ENCODE measurements at places on chromosomes 2 and 18.

DNA sequence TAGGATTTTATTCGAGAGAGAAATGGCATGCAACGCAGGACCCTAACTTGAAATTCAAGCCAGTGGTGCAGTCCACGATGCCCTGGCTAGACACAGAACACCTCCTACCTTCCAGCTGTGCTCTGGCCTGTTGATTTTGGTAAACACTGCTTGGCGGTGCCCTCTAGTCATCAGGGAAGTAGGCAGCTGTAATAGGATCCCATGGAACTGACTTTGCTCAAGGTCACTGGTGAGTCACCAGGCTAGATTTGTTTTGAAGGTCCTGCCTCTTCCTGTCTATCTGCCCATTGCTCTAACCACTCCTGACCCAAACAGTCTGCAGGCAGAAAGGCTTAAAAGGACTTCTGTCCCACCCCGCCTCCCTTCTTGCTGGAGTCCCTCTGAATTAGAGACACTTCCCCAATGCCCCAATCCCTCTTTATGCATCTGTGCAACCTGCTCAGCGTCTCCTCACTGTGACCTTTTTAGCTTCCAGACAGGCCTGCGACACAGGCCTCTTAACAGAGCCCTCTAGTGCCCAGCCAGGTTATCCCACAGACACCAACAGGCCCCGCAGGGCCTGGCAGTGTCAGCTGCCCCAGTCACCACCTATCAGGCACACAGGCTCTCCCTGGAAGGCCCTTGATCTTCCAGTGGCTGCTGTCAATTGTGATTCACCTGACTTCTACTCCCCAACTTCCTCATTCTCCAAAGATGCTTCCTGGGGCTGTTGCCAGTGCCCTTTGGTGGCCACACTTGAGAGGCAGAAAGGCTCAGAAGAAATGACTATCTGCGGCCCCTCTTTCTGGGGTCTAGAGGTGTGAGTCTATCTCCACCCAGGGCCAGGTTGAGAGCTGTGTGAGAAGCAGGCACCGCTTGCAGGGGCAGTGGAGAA is 5.2 kb downstream of the TMEM127 start:
- DNase-seq, result peak; percentile 78

DNA sequence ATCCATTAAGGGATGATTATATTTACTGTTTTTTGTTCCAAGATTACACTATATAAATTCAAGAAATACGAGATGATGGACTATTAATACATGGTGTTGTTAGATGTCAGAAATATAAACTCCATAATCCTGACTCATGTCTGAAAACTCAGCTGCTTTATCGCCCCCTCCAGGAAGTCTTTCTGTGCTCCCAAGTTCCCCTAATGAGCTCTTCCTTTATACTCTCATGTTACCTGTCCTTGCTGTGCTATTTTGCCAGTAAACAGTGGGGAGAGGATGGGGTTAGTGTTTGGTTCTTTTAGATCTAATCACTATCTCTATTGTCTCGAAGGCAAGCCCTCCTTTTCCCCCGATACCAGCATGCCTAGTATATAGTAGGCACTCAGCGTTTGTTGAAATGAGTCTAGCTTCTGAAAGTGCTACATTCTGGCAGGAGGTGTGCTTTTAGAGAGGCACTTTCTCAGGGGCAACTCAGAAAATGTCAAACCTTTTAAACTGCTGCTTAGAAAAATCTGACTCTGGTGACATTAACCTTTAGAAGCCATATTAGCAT is 21.4 kb upstream of the BARD1 start:
- peak; percentile 59 for DNase-seq

DNA sequence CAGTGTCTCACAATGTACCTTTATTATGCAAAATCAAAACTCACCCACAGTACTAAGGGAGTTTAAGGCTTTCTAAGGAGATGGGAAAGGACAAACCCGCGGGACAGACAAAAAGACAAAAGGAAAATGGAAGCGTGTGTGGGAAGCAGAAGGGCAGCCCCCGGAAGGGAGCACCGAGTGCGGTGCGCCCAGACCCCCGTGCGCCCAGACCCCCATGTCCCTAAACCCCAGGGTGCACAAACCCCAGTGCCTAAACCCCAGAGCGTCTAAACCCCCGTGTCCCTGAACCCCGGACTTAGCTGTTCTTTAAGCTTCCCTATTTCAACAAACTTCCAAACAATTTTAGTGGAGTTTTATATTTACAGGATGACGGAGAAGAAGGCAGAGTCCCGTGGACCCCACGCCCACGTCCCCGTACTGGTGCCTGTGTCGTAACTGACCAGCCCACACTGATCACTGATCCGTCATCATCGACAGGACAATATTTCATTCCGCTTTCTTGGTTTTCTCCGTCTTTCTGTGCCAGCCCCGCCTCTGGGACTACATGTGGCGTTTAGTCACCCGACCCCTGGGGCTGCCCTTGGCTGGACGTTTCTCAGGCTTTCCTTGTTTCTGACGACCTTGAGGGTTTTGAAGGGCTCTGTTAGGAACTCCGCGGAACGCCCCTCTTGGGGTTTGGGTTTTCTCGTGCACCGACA is 76.9 kb downstream of the RTP5 start:
- DNase-seq, result no peak

DNA sequence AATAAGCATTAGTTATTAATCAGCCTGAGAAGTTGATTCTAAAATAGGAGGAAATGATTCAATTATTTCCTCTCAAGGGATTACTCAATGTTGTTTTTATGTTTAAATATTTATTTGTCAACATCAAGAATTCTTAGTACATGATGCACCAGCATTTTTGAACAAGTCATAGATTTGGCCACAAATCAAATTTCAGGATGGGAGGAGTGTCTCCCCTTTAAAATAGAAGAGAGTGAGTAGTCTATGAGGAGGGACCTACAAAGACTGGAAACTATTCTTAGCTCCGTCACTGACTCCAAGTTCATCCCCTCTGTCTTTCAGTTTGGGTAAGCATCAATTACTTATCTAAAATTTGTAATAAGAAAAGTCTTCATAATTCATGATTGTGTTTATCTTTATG is 18.6 kb upstream of the IL18R1 start:
- peak; percentile 8 for DNase-seq

DNA sequence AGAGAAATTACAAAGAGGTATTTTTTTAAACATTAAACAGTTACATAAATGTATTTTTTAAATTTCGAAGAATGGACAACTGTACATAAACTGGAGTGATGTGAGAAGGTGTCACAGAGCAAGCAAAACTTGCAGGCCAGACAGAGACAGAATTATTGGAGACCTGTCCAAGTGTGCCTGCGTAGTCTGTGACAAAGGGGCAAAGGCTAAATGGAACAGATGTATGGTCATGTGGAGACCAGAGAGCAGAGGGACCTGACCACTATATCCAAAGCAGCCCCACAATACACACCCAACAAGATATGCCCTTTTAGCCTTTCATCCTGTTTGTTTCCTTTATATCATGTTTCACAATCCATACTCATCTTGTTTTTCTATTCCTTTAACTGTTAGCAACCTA is 225.3 kb upstream of the VWC2L start:
- no peak for DNase-seq

DNA sequence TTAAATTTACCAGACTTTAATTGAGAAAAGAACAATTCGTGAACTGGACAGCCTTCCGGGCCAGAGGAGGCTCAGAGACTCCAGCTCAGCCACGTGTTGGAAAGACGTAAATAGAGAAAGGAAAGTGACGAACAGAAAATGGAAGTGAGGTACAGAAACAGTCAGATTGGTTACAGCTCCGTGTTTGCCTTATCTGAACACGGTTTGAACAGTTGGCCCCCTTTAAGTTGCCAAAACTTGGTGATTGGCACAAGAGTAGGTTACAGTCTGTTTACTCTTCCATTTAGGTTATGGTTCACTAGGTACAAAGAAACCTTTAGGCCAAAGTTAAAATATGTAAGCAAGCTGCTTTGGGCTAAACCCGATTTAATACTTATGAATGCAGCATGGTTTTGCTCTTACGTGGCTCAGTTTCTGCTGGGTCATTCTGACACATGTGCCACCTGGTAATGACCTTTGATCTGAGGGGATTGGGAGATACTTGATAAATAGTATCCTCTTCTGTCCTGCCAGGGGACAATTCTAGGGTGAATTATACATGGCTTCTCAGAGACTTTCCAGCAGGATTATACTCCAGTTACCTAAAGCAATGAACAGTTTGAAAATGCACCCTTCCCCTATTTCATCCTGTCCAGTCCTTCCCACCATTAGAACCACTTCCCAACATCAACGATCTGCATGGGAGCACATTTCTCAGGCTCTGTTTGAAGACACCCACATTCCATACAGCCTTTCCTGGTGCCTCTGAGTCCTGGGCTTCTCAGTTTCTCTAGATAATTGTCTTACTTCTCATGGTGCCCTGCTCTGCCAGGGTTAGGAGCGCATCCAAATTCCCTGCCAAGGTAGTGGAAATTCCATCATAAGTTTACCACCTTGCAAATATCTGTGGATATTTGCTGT is 65.1 kb upstream of the TGIF1 start:
- DNase-seq, result no peak

DNA sequence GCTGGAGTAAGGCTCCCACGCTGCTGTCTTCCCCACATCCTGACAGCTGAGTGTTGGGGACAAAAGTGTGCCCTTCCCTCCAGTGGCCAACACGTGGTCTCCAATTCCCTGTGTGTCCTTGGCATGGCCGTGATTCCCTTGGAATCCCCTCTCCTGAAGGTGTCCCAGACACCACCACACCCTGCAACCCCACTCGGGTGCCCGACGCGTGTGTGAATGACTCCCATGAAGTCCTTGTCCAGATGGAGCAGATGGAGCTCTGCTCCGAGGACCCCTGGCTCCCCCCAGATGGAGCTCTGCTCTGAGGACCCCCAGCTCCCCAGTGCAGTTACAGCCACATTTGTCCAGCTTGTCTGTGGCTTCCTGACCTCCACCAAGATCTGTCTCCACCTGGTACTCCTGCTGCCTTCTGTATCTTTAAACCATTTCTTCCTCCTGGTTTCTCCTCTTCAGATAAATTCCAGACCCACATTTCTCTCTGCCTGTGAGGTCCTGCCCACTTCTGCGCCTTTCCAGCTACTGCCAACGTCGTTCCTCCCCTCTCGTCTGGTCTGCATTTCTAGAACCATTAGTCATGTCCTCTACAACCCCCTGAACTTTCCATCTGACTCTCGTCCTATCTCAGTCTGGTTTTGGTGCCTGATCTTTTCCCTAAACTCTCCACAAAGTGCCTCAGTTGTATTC is 86.8 kb upstream of the PXDN start:
- no peak for DNase-seq

DNA sequence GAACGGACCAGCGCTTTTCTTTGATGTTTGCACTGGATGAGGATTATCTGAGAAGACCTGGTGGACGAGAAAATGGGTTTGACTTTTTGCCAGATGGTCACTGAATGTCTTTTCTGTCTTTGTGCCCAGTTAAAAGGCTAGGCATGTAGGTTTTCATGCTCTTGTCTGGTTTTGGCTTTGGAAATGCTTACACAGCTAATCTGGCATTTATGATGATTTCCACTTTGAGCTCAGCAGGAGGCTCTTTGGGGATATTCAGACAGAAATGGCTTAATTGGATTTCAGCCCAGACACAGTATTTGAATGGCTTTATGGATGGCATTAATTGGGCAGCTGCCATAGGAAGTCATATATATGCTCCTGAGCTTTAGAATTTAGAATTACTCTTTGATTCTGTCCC is 59.6 kb downstream of the NCK2 start:
- DNase-seq, result no peak

DNA sequence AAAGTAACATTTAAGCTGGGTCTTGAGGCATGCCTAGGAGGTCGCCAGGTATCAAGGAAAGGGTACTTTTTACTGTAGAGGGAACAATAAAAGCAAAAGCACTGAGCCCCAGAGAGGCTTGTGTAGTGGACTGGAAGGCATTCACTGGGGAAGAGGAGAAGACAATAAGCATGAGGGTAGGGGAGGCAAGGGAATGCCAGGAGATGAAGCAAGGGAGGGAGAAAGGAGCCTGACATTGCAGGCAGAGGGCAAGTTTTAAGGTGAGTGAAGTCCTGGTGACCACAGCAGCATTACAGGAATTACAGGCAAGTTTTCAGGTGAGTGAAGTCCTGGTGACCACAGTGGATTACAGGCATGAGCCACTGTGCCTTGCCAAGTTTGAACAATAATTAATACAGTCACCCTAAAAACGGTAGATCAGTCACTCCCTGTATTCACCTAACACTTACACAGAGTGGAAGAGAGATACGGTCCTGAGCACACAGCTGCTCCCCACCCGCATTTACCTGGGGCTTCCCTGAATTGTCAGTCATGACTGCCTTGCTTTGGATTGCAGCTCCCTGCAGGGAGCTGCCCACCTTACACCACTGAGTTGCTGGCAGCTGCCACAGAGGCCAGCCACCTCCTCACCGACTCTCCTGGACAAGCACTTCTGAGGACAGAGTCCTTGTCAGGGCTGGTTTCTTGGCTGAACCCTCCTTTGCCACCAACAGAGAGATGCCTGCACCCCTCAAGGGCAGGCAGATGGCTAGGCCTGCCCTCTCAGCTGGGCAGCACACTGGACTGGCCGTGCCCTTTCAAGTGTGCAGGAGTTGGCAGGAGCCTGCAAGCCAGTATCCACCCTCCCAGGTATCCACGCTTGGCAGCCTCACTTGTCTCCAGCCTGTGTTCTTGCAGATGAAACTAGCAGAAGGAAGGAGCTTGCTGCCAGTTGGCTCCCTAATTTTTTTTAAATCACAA is 153.2 kb upstream of the MSH6 start:
- DNase-seq, result no peak

DNA sequence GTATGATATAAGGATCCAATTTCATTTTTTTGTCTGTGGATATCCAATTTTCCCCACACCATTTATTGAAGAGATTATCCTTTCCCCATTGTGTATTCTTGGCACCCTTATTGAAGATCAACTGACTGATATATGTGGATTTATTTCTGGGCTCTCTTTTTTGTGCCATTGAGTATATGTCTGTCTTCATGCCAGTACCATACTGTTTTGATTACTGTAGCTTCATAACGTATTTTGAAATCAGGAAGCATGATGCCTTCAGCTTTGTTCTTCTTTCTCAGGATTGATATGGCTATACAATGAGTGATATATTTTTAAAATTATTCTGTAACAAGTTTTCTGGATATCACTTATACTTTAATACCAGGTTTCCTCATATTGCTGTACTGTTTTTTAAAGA is 58.1 kb upstream of the DLX2 start:
- no peak for DNase-seq

GRCh38 chr18:34697233-34697632 is 12.9 kb upstream of the DTNA start:
- DNase-seq, result no peak

DNA sequence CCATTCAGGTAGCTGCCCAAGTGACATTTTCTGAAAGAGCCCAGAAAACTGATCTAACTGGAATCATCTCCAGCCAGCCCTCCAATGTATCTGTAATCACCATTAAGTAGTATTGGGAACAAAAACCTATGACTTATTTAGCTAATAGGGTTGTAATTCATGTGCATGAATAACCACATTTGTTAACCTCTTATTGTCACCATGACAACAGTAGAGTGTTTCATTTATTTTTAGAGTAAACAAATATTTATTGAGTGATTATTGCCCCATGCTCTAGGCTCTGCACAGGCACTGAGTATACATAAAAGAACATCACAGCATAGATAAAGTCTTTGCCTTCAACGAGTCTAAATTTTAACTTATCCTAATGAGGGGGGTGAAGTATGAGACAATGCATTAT is 265.4 kb upstream of the UBE2E3 start:
- no peak for DNase-seq
